ENCODE measurements at places on chromosomes 6 and 20.
A peak's percentile ranks its signal among the peaks of the same experiment; 100 is the strongest.

- no peak for DNase-seq
Measured at GRCh38 chr6:79146421-79146820, 68.4 kb upstream of the PHIP start.

- no peak for DNase-seq
Measured at GRCh38 chr6:36386495-36387439, 702 bp downstream of the ETV7 start.

DNA sequence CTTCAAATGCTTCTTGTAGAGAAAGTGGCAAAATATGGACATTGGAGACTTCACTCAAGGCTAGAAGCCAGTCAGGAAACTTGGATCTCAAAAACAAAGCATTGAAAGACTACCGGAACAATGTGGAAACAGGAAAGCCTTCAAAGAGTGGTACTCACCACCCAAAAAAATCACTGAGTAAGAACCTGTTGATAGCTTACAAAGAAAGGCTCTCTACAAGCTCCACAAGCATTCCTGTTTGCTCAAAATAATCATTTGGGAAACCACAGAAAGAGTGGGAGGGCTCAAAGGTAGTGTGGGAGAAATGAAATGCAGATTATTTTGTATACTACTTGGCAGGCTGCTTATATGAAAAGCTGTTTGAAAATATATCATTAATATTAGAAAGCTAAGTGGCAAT is 9.5 kb upstream of the DST start:
- no peak for DNase-seq

DNA sequence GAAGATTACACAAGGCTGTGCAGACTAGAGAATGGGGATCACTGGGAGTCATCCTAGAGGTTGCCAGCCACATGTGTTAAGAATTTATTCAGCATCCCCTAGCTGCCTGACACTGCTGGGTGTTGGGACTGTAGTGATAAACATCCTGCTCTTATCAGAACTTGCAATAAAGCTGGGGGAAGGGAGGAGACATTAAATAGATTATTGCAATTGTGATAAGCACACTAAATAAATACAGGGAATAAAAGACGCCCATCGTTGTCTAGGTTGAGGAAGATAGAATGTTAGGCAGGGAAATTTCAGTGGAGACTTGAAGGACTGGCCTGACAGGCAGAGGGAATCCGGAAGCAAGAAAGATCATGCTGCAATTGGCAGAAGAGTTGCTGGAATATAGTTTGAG is 33.2 kb upstream of the TRAM2 start:
- DNase-seq: no peak

DNA sequence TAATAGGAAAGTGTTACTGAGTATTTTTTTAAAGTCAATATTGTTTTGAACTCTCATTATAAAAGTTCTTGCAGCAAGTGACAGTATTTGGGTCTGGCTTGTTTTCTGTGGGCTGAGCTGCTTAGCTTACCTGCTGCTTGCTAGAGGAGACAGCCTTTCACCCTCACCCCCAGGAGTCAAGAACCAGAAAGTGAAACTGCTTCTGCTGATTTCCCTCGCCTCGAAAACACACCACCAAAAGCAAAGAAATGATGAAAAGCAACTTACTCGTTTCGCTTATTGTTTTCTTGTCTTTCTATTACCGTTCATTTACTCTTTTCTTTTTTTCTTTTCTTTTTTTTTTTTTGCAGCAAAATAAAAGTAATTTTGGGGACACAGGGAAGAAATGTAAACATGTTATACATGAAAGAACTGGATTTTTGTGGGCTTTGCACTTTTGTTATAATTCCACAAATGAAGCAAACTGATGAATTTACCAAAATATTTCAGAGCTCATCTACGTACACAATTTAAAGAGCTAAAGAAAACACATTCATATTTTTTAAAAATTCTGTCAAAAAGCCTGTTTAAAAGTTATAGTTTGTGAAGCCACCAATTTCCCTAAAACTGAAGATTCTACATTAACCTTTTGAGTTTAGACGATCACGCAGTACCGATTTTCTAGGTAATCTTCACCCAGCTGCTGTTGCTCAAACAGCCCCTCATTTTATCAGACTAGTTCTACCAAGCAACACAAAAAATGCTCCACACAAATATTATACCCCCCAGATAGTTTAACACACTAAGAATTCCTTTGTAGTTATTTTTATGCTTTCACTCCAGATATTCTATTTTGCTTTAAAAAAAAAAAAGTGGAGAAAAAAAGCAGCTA is 1.7 kb downstream of the SCML4 start:
- DNase-seq: peak; percentile 21

DNA sequence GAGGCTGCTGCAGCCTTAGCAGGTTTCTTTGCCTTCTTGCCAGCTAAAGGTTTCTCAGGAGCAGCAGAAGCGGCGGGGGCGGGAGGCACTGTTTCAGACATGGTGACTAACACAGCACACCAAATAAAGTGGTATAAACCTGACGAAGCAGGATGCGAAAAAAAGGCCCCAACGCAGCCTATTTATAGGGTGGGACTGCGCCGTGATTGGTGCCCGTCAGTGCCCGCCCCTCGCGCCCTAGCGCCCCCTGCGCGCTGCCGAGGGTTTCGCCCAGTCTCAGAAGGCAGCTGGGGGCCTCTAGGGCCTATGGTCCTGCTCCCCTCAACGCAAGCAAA is 55.0 kb downstream of the TRIM38 start:
- DNase-seq: peak; percentile 61

GRCh38 chr20:51700809-51701285 is 67.3 kb downstream of the ATP9A start:
- no peak for DNase-seq

GRCh38 chr6:5511954-5512353 is 250.6 kb downstream of the FARS2 start:
- no peak for DNase-seq

DNA sequence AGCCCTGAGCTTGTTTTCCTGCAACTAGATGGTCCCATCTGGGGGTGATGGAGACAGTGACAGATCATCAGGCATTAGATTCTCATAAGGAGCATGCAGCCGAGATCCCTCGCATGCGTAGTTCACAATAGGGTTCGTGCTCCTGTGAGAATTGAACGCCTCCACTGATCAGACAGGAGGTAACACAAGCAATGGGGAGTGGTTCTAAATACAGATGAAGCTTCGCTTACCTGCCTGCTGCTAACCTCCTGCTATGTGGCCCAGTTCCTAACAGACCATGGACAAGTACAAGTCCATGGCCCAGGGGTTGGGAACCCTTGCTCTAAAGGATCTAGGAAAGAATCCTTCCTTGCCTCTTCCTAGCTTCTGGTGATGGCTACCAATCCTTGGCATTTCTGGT is 42.7 kb downstream of the RIPOR3 start:
- no peak for DNase-seq

DNA sequence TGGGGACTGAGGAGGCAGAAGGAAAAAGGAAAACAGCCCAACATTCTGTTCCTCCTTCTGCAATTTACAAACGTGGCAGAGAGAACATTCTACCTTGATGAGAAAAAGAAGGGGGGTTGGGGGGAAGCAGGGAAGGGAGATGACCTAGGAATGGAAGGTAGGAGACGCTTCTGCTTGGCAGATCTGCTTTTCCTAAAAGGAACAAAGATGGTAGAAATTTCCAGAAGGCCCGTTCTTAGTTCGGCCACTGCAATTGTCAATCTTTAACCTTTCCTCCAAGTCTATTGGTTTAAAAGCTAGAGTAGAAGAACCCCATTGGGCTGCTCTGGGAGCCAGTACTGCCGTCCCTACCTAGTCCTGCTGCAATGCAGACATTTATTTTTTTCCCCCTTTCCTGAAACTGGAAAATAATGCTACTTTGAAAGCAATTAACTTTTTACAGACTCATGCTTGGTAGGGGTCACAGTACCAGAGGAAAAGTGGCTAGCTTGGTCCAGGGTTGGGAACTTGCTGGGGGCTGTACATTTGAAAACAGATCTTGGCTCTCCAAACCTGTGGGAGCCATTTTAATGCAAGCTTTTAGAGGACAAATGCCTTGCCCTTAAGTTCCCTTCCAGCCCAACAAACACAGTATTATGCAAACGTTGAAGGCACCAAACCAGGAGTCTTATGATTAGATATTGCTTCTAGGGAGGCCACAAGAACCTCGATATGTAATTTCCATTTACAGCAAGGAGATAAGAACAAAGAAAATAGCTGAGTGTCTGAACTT is 2.6 kb downstream of the ZMYND8 start:
- no peak for DNase-seq
